ENCODE measurements at places on chromosomes 7 and 10.
A peak's percentile ranks its signal among the peaks of the same experiment; 100 is the strongest.

DNA sequence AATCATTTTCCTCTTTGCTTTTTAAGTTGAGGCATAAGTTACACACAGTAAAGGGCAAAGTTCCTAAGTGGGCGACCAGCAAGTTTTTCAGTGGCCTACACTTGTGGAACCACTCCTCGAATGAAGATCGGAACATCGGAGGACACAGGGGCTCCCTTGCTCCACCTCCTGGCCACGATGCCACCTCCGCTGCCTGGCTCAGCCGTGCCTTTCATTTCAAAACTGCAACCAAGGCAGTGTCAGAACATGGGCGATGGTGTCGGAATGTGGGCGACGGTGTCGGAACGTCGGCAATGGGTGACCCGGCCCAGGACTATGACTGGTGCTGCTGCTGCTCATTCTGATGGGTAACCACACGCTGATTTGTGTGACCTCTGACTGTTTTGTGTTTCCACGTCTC lies 9.6 kb upstream of the VIPR2 start:
- DNase-seq = no peak

- DNase-seq = no peak
Measured at GRCh38 chr7:24703296-24703695, 54.0 kb downstream of the GSDME start.

DNA sequence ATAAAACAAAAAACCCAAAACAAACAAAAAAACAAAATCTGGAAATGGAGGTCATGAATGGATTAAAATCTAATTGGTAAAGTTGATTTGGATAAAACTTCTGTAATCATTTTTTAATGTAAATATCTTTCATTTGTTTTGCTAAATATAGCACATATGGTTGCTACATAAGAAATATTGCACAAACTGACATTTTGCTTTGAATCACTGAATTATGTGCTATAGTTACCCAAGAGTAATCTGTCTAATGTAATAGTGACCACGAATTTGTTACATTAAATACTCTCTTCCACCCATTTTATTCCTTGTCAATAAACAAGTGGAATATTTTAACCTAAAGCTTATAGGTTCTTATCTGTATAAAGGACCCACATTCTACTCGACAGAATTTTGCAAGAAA lies 6.2 kb downstream of the CFAP58 start:
- DNase-seq = no peak

DNA sequence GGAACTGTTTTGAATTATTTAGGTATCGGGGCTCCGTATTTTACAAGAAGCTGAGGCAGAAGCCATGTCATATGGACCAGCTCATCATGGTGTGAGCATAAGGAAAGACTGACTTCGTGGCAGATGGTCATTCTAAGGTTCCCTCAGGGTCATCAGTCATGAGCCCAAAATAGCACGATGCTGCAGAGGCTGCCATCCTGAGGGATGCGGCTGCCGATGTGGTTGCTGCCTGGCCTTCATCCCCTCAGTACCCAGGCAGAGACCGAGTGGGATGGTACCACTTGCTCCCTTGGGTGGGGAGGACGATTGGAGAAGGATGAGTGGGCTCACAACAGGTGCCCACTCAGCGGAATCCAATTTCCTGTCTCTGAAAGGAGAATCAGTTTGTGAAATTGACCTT lies 490.3 kb downstream of the SDK1 start:
- no peak for DNase-seq

GRCh38 chr10:74058071-74058470 lies 60.2 kb downstream of the VCL start:
- no peak for DNase-seq

DNA sequence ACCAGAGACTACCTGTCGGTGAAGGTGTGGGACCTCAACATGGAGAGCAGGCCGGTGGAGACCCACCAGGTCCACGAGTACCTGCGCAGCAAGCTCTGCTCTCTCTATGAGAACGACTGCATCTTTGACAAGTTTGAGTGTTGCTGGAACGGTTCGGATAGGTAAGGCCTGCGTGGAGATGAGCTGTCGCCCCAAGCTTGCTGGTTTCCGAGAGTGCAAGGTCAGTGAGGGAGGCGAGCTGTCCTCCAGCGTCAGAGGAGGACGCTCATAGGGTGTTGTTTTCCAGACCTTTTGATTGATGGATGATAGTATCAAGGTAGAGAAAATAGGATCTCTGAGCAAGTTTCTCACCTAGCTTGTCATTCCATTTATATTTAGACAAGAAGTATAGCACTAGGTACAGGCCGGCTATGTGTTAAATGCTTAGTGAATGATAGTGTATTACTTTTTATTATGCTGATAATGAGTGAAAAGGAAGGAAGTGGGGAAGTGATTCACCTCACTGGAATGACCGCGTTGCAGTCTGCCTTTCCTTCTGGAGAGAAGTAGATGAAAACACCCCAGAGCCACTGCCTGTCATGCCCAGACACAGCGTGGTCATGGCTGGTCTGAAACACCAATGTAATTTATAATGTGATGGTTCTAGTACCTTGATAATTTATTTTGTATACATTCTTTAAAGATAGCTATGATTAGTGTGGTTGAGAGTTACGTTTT lies 33.9 kb downstream of the BNIP3 start:
- DNase-seq = no peak

- DNase-seq = no peak
Measured at GRCh38 chr7:45236666-45237065, 79.1 kb downstream of the RAMP3 start.

GRCh38 chr10:4590807-4591206 lies 235.2 kb upstream of the AKR1E2 start:
- no peak for DNase-seq

- no peak for DNase-seq
Measured at GRCh38 chr10:93062514-93063143, 2.0 kb downstream of the CYP26C1 start.

DNA sequence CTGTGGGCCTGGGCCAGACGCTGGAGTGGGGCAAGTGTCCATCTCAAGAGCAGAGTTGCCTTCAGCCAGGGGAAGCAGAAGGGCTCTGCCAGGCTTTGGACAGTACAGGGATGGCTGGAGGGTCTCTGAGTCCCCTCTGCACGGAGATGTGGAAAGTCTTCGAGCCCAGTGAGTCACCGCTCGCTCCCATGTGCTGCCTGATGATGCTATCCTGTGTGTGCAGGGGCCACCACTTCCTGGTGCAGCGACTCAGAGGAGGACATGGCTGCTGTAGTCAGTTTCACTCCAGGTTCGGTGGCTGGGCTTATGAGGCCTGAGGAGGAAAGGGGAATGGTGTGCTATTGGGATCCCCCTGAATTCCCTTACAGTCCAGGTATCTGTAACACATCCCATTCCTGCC lies 6.0 kb downstream of the ADCYAP1R1 start:
- DNase-seq = no peak

DNA sequence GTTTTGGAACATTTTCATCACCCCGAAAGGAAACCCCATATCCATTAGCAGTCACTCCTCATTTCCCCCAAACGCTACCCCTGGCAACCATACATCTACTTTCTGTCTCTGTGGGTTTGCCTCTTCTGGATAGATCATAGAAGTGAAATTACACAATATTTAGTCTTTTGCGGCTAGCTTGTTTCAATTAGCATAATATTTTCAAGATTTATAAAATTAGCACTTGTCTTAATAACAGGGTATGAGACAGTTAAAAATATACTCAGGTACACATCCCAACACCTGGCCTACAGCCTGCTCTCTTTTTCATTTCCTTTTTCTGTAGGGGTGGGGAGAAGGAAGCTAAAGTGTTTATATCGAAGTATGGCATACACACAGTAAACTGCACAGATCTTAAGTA lies 81.4 kb upstream of the LRGUK start:
- DNase-seq = no peak

DNA sequence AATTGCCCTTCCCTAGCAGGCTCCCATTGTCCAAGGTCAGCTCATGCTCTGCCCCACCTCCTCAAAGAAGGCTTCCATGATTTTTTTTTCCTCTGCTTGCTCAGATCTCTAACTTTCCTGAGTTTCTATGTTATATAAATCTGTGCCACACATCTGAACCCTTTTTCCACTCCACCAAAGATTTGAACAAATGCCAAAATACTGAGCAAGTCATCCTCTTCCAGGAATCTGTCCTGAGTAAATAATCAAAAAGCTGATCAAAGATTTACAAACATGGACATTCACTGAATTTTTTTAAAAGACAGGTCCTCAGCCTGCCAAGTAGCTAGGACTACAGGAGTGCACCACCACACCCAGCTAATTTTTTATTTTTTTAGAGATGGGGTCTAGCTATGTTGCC lies 102.8 kb upstream of the ARID5B start:
- no peak for DNase-seq

DNA sequence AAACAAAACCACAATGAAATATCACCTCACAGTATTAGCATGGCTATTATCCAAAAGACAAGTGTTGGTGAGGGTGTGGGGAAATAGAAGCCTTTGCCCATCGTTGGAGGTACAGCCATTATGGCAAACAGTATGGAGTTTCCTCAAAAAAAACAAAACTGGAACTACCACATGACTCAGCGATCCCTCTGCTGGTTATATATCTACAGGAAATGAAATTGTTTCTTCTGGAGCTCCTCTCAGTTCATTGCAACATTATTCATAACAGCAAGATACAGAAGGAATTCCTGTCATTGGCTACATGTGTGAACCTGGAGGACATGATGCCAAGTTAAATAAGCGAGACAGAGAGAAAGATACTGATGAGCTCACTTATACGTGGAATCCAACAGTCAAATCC lies 2.4 kb upstream of the UBE3C start:
- no peak for DNase-seq

- no peak for DNase-seq
Measured at GRCh38 chr10:8044908-8045725, 9.4 kb upstream of the GATA3 start.

- DNase-seq = no peak
Measured at GRCh38 chr7:25595996-25596395, 367.7 kb upstream of the NPVF start.

- DNase-seq = peak; percentile 60
Measured at GRCh38 chr10:101843032-101844021, at the start of gene KCNIP2. Gene KCNIP2 (minus strand): TSS chr10:101843800. CDS start chr10:101843568, 232 bp downstream.

DNA sequence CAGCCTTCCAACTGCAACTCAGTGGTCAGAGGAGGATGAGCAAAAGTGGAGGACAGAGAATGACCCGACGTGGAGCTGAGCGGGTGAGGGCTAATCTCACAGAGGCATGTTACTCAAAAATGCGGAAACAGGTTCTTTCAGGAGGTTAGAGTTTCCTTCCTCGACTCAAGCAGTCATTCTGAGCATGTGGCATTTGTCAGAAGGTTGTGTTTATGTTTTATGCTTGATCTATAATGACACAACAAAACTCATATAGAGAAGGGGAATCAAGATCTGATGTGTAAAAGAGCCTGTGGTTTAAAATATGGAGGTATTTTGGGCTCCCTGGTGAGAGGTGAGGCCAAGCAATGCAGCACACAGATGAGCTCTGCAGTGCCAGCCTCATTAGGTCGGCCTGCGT lies 311.4 kb downstream of the ADARB2 start:
- no peak for DNase-seq

- no peak for DNase-seq
Measured at GRCh38 chr10:43958071-43958432, 309.4 kb upstream of the ZNF32 start.

DNA sequence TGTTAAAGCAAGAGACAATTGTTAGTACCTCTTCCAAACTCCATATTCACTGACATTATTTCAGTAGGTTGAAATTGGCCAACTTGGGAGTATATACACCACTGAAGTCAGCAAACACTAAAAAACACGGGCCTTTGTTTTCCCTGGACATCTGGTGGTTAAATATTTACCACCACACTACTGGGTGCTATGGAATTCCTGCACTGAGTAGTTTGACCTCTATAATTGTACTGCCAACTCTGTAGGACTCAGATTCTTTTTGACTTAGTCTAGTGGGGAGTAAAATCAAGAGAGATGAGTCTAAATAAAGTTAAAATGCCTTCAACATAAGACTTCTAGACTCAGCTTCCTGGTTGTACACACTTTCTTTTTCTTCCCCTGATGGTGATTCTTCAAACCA lies 41.3 kb upstream of the TES start:
- DNase-seq = no peak

DNA sequence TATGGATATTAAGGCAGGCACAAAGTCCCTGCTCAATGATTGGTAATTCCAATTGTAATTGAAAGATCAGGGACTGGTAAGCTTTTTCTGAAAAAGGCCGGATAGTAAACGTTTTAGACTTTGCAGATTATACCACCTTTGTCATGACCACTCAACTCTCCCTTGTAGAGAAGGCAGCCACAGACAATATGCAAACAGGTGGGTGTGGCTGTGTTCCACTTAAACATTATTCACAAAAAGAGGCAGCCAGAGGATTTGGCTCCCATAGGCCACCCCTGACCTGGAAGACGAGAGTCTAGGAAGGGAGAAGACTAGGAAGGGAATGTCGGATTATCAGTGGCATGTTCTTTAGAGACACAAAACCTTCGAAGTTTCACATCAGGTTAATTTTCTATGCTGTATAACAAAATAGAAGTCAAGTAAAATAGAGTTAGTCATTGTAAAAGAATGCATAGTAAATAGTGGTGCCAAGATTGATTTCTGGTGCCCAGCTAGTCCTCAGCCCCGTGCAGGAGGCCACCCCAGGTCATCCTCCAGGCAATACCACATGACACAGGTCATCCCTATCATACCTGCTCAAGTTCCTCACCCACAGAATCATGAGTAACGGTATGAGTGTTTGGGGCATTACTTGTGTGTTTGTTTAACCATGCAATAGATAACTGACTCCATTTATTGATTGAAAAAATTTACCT lies 193.8 kb downstream of the PLPP4 start:
- no peak for DNase-seq

- no peak for DNase-seq
Measured at GRCh38 chr7:41315764-41316163, 387.1 kb downstream of the INHBA start.

GRCh38 chr10:51086710-51087109 lies 12.4 kb downstream of the PRKG1 start:
- DNase-seq = no peak

- DNase-seq = no peak
Measured at GRCh38 chr7:127034186-127034806, 218.4 kb downstream of the GRM8 start.

DNA sequence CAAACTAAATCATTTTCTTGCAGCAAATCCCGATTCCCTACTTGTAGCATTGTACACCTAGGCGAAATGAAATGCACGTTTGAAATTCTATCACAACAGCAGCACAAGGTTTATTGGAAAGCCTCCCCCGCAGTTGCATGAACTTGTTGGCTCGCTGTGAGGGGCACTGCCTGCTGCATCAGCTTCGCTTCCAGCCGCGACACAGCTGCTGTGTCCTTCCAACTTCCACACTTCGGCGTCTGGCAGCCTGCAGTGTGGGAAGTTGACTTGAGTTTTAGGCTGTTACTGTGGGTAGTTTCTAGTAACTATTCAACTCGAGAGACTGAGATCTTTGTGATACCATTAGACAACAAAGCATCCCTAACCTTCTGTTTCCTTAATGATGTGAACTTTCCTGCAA lies 315.8 kb upstream of the TPK1 start:
- DNase-seq = no peak

GRCh38 chr7:157432541-157432956 lies 95.7 kb downstream of the DNAJB6 start:
- no peak for DNase-seq

- no peak for DNase-seq
Measured at GRCh38 chr7:3760651-3761050, 459.6 kb downstream of the SDK1 start.

GRCh38 chr7:94472608-94473007 lies 37.0 kb upstream of the CASD1 start:
- DNase-seq = no peak

GRCh38 chr7:27782849-27783248 lies 42.9 kb downstream of the TAX1BP1 start:
- DNase-seq = no peak

- no peak for DNase-seq
Measured at GRCh38 chr7:75951506-75951905, 36.6 kb downstream of the POR start.

- DNase-seq = no peak
Measured at GRCh38 chr10:86311906-86312305, 54.7 kb downstream of the GRID1 start.
